ENCODE measurements at places on chromosomes 7 and 10.

- DNase-seq = no peak
These were observed 131.7 kb downstream of the DNAJB6 start for GRCh38 chr7:157468221-157469111.

GRCh38 chr7:158950914-158951635 lies 94.7 kb downstream of the DYNC2I1 start:
- no peak for DNase-seq

GRCh38 chr10:68272833-68273232 lies 40.9 kb upstream of the ATOH7 start:
- DNase-seq = no peak

GRCh38 chr7:98054585-98054984 lies 52.1 kb upstream of the LMTK2 start:
- no peak for DNase-seq

DNA sequence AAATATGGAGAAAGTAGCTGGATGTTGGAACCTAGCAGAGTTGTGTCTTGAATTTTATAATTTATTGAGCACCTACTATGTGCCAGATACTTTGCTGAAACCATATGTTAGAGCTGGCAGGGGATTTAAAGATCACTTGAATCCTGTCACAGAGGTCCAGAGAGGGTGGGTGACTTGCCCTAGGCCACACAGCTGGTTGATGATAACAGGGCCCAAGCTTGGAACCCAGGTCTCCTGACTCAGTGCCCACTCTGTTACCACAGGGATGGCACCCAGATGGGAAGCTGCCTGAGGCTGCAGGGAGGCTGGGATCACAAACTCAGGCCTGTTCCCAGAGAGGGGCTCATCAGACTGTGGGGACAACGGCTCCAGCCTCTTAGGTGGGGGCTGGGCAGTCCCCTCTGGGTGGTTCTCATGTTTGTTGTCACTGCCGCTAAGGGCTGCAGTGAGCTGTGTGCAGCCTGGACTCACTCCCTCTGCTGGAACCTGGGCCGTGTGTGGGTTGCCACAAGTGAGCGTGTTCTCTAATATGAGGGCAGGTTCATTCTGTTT lies 18.6 kb downstream of the GOLGA7B start:
- DNase-seq = no peak

- no peak for DNase-seq
These were observed 16.3 kb upstream of the DKK1 start for GRCh38 chr10:52297747-52298146.

DNA sequence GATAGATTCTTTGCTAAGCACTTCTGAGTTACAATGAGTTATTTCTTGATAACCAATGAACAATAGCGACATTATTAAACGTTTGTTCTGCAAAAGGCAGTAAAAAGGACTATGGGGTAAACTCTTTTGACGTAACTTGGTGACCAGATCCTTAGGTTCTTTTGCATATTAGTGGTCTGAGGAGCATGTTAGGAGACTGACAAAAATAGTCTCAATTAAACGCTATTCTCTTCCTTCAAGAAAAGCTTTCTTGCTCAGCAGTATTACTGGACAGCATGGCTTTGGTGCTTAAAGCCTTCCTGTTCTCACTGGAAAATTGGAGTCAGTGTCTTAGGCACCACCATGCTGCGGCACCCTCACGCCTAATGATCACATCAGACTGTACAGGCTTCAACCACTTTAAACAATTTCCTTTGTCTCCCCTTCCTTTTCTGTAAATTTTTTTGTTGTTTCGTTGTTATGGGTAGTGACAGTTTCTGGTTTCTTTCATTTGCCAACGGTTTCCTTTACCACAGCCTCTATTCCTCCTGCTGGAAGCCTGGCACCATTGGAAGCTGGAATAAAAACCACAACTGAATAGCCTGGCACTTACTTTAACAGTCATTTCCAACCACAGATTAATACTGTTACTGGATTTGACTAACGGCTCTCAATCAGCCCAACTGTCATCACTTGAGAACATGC lies 49.2 kb upstream of the FAM133B start:
- DNase-seq = peak; percentile 10

DNA sequence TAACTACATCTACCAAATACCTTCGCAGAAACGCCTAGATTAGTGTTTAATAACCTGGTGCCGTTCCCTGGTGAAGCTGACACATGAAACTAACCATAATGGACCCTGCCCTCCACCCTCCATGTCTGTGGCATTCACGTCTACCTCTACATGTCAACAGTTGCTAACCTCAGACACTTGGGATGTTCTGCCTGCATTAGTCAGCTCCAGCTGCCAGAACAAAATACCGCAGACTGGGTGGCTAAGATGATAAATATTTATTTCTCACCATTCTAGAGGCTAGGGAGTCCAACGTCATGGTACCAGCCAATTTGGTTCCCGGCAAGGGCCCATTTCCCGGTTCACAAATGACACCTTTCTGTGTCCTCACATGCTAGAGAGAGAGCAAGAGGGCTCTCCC lies 118.5 kb upstream of the CHST15 start:
- no peak for DNase-seq

- DNase-seq = no peak
These were observed 8.4 kb downstream of the OSBPL3 start for GRCh38 chr7:24971333-24972165.

DNA sequence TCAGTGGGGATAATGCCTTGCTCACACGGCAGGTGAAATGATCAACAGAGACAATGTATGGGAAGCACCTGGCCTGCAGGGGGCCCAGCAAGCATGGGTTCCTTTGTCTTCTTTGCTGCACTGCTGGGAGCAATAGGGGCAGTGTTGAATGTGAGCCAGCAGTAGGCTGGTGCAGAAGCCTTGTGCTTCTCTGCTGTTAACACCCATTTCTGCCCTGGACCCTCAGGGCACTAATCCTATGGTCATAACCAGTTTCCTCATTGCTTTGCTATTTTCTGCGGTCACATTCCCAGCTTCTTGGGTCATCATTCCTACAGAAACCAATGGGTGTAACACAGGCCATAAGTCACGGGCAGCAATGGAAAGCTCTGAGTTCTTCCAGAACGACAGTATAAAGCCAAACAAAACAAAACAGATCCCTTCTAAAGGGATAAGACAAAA lies 10.9 kb upstream of the LGI1 start:
- DNase-seq = no peak

GRCh38 chr7:74292757-74293576 lies 3.8 kb downstream of the CLIP2 start:
- DNase-seq = no peak

Data from activated CD4-positive, alpha-beta T cell treated with anti-CD3 and anti-CD28 coated beads, Interleukin-2, amount 50 U/mL, for 1 hour (primary cell).